ENCODE measurements at places on chromosomes 2 and 18.

GRCh38 chr2:172162225-172162733 is 59.6 kb upstream of the DLX2 start:
- no peak for DNase-seq

DNA sequence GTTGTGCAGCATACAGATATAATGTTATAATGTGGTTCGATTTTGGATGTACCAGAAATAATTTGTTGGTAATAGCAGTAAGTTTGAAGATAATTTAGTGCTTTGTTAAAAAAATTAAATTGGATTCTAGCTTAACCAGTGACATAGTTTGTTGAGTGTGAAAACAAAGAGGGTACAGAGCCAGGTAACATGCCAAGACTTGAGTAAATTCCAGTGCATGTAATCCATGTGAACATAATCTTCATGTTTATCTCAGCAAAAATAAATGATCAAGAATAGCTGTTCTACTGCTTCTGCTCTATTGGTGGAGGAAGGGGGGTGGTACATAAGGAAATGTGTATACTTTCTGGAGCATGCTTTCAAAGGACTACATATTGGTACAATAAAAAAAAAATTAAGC is 165.8 kb downstream of the DNAH7 start:
- DNase-seq, result no peak

DNA sequence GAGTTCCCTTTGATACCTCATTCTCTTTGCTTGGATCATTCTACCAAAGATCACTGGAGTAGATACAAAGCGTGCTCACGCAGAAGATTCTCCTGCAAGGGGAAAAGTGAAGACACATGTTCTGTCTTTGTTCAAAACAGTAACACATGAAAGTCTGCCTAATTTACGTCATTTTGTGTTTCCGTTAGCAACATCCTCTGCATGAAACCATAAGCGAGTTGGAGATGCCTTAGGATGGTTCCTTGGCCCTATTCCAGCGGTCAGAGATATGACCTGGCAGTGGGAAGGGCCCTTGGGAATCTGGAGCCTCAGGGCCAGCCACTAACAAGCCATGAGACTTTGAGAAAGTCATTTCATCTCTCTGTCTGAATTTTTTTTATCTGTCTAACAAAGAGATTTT is 180.9 kb upstream of the TWIST2 start:
- no peak for DNase-seq

GRCh38 chr2:148667113-148667836 is 22.7 kb downstream of the EPC2 start:
- no peak for DNase-seq

GRCh38 chr2:163711258-163711657 is 24.6 kb downstream of the FIGN start:
- no peak for DNase-seq

- DNase-seq, result no peak
Observed at GRCh38 chr18:32520771-32521170, 50.1 kb upstream of the GAREM1 start.

DNA sequence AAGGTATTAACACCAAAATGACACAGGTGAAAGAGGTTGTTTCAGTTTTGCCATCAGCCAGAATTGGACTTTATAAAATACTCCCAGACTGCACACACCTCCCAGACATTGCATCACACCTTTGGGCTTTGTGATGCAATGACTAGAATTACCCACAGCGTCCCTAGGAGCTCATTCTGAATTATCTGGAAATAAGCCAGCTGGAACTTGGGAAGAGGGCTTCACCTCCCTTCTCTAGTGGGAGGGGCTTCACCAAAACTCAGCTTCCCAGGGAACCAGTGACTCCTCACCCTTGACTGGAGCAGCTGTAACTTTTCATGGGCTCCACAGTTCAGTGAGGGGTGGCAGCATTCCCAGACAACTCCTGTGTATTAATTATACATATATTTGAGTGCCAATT is 83.1 kb upstream of the BZW1 start:
- no peak for DNase-seq

DNA sequence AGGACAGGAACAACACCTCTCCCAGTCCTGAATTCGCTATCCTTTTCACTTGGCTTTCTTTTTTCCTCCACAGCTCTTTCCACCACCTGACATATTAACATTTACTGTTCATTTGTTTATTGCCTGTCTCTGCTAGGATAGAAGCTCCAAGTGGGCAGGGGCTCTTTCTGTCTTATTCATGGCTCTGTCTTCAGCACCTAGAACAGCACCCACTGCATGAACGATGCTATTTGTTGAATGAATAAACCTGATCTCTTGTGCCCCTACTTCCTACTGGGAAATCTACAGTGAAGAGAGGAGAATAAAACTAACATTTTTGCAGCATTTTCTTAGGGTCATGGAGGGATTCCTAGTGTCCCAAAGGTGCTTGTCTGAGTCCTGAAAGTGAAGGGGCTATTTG is 24.4 kb upstream of the GAREM2 start:
- no peak for DNase-seq

DNA sequence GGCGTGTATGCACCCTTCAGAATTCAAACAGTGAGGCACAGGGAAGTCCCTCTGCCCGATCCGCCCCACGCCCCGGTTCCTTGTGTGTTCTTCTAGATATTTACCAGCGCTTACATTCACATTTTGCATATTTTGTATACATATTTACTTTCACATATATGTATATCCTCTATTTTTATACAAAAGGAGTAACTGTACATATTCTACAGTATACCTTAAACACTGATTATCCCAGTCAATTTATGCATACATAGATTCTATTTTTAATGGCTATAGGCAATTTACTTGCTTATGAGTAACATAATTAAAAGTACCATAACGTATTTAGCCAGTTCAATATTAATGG is 307 bp upstream of the DUSP11 start:
- DNase-seq, result no peak

DNA sequence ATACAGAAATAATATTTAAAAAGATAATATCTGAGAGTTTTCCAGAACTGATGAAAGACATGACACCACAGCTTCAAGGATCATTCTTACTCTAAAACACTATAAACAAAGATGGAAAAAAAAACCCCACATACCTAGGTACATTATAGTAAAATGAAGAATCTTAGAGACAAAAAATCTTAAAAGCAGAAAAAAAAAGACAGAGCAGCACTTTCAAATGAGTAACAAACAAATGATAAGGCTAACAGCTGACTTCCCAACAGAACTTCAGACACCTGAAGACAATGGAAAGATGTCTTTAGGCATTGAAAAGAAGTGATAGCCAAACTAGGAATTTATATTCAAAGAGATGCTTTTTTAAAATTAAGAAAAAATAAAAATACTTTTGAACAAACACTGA is 21.2 kb upstream of the AFF3 start:
- no peak for DNase-seq

DNA sequence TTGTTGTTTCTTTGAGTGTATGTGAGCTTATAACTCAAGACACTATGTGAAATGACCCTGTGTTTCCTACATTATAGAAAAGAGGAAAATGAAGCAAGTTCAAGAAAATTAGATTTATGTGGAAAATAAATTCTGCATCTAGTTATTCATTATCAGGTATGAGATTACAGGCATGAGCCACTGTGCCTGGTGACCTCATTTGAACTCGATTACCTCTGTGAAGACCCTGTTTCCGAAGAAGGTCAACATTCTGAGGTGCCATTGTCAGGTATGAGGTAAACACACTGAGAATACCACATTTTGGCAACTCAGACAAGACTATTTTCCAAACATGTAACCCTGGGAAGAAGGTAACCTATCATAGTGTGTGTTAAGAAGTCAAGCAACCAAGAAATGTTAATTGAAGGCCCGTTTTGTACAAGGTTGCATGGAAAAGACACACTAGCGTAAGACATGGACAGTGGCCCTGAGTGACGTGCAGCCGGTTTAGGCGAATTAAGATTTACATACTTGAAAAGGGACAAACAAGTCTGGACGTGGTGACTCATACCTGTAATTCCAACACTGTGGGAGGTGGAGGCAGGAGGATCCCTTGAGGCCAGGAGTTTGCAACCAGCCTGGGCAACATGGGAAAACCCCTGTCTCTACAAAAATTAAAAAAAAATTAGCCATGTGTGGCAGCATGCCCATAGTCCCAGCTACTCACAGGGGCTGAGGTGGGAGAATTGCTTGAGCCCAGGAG is 186.6 kb downstream of the NEDD4L start:
- no peak for DNase-seq

GRCh38 chr2:38466876-38467767 is 90.0 kb upstream of the ATL2 start:
- DNase-seq, result no peak

- DNase-seq, result no peak
Observed at GRCh38 chr2:64609942-64610281, 43.8 kb downstream of the SERTAD2 start.

DNA sequence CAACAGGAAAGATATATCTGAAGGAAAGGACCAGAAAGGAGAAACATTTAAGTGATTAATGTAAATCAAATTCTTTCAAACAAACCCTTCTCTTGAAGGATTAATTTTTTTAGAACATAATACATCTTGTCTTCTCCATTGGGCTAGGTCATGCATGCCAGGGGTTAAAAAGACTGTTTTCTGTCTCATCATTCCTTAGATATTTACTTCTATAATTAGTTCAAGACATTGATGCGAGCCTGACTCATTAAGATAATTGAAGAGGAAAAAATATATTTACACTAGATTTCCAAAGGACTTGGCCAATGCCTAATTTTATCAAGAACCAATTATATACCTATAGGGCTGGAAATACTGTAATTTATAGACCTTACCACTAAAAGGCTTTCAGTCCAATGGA is 166.6 kb upstream of the SETBP1 start:
- no peak for DNase-seq

GRCh38 chr2:53913721-53914120 is 54.0 kb upstream of the GPR75 start:
- DNase-seq, result no peak

DNA sequence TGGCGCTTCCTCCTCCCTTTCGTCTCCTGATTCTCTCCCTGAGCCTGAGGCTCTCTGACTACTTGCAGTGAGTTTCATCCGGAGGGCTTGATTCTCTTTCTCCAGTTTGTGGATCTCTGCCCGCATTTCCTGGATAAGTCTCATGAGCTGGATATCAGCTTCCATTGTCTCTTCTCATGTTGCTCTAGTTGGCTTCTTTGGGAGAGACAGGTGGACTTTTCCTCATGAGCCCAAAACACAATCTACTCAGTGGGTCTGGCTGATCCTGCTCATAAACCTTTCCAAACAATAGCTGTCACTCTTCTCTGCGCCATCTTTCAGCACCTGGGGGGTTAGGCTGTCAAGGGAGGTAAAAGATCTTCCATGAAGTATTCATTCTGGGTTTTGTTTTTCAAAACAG is at the start of gene CCDC195:
CCDC195 (minus strand) TSS at position 165 of the 400 bp plus-strand sequence; CDS start at position 165, 0 bp downstream.
- DNase-seq, result no peak

DNA sequence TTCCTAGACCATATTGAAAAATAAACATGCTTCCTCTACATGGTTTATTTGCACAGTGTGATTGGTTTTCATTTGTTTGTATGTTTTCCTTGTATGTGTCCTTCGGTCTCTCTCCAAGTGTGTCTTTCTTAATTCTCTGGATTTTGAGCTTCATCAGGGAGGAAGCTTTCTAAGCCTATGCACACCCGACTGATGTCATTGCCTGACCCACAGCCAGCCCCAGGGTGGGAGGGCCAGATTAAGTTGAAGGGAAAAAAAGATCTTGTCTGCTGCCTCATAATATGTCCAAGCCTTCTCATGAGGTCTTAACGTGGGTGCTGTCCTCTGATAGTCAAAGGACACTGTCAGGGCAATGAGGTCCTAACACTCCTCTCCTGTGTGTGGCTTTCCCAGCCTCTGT is 115.2 kb downstream of the MARCHF4 start:
- no peak for DNase-seq

All from activated naive CD8-positive, alpha-beta T cell treated with anti-CD3 and anti-CD28 coated beads, Interleukin-2, amount 50 U/mL, for 16 hours (primary cell).